ENCODE measurements at places on chromosomes 3 and 15.

DNA sequence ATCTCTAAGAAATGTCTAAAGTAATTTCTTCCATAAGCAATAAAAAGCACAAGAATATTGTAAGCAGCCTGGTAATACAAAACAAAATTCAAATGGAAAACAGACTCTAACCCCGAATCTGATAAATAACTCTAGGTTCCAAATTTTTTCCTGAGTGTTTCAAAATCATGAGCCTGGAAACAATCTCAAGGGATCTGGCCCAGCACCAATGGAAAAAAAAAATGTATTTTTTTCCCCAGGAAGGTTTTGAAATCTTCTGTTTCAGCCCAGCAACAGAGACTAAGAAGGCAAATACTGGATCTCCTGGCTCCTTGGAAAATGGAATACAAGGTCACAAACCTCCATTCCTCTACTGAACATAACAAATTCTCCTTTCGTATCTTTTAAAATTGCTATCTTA, 13.0 kb downstream of the TBC1D2B start:
- DNase-seq: no peak

- no peak for DNase-seq
Measured at GRCh38 chr15:48887144-48887543, 9.2 kb downstream of the EID1 start.

GRCh38 chr3:140152851-140153639, 218.1 kb downstream of the CLSTN2 start:
- no peak for DNase-seq

- DNase-seq: no peak
Measured at GRCh38 chr3:133881939-133882825, 13.5 kb downstream of the RAB6B start.

DNA sequence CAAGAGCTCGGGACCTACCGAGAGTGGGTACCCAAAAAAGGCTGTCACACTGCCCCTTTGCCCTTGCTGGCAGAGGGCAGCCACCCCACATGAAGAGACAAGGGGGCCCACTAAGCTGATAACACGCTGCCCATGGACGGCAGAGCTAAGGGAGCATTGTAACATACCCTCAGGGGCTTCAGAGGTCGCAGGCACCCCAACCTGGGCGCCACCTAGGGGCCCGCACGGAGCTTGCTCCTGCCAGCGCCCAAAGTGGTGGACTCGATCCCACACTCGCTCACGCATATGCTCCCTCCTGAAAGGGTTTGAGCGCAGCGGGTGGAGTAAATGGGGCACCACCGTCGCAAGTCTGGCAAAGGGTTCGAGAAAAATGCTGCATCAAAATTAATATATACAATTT, 975.4 kb downstream of the ZPLD1 start:
- no peak for DNase-seq

DNA sequence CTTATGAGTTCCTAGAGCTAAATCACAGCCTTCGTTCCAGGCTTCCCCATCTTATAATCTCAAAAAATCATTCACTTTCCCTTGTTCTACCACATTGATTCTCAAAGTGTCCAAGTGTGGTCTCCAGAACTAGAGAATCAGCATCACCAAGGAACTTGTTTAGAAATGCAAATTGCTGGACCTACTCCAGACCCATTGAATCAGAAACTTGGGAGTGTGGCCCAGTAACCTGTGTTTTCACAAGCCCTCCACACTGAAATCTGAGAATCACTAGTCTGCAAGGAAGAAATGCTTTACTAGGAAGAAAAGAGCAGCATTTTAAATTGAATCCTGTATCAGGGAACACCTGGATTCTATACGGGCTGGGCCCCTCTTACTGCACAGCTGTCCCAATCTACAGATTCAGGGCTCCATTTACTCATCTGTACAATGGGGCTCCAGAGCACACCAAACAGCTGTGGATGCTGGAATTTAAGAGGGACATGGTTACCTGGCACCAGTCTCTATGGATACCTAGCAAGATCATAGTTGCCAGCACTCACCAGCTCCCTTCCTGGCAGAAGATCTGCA, 3.9 kb downstream of the MEGF11 start:
- no peak for DNase-seq

- DNase-seq: no peak
Measured at GRCh38 chr3:186258968-186259367, 103.1 kb downstream of the DGKG start.

DNA sequence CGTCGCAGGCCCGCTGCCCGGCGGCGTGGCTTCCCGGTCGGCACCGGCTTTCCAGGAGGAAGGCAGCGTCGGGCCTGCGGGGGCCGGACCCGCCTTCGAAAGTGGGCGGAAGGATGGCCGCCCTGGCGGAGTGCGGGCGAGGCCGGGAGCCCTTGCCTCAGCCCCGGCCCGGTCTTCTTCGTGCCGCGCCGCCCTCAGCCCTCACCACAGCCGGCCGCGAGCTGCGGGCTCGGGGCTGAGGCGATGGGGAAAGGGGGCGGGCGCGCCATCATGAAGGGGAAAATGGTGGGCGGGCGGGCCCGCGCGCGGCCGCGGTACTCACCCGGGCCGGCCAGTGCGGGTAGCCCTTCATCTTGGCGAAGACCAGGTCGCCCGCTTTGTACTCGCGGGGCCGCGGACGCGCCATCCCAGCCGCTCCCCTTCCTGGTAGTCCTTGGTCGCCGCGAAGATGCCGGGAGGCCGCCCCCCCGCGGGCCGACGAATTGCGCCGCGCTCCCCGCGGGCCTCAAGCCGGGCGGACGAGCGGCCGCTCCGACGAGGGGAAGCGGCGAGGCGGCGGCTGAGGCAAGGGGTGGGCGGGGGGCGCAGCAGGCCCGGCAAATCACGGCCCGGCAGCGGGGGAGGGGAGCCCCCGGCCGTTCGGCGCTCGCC, 489 bp downstream of the HDGFL3 start:
- DNase-seq: no peak

- DNase-seq: no peak
Measured at GRCh38 chr15:58065445-58066041, at the start of gene ALDH1A2. TSS of gene ALDH1A2 (minus strand) at chr15:58065711. CDS start at chr15:58065650, 61 bp downstream.

DNA sequence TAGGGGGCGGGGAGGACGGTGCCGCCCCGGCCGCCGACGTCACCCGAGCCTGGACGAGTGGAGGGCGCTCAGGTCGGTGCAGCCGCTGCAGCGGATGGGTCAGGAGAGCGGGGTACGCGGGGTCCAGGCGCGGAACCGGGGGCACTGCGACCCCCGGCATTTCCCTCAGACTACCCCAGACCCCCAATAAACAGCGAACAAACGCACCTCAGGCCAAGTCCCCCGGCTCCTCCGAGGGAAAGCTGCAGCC, 78.9 kb downstream of the IQSEC1 start:
- DNase-seq: no peak

DNA sequence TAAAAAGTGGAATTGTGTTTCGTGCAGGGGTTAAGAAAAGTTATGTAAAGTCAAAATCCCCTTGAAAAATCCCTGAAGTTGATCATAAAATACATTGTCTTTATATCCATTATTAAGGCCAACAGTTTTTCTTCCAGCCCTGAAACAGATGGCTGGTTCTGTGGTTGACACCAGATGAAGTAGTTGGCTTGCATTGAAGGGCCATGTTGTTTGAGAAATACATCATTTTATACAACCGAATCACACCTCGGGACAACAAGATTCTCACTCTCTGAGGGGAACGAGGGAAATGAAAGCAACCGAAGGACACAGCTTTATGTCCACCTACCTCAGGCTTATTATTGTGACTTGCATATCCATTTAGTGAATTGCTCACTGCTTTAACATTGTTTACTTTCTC, 126.0 kb upstream of the MITF start:
- no peak for DNase-seq

DNA sequence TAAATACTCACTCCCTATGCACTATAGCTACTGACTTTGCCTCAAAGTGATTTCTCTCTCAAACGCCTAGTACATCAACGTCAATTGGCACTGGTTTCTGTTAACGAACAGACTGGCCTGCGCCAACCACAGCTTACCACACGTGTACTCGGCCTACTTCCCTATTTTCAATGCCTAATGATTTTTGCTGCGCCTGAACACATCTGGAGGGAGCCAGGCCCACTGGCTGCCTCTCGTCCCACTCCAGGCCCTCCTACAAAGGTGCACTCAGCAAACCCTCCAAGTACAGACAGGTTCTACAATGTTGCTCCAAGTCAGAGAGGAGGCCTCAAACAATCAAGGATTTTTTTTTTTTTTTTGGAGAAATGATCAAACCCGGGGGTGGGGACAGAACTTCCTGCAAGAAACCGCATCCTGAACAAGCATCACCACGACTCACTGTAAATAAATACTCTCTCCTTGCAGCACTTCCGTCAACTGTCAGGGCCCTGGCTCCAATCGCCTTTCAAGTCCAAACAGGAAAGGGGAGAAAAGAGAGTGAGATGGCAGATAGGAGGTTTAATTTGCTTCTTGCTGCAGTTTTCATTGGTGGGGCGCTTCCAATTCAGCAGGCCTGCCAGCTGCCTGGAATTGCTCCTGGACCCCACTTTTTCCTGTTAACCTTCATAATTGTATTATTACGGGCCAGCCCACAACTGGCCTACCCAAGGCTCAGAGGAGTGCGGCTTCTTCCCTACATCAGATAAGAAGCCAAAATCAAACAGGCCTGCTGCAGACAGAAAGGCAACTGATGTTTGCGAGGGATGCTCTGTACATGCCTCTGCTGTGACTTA, 139.3 kb downstream of the FOXP1 start:
- DNase-seq: peak; percentile 53

DNA sequence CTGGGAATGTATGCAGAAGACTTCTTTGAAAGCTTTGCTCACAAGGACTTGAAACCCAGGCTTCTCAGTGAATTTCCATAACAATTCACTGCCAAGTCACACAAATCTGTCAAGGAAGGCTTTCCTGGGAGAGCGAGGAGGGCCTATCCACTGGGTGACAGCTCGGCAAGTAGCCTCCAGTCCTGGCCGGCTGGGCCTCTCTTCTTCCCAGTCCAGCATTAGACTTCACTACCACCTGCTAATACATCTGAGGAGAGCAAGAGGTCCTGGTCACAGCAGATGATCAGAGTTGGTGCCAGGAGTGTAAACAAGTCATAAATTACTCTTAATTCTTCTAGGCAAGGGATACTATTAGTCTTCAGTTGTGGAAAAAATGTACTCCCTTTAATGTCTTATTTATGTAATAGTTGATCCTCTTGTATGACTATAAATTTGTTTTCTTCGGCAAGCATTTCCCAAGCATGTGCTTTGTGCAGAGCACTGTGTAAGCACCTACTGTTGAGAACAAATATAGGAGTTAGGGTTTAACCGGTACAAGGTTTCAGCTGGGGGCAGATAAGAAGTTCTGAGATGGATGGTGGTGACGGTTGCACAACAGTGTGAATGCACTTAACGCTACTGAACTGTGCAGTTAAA, 162.9 kb downstream of the VGLL4 start:
- no peak for DNase-seq

DNA sequence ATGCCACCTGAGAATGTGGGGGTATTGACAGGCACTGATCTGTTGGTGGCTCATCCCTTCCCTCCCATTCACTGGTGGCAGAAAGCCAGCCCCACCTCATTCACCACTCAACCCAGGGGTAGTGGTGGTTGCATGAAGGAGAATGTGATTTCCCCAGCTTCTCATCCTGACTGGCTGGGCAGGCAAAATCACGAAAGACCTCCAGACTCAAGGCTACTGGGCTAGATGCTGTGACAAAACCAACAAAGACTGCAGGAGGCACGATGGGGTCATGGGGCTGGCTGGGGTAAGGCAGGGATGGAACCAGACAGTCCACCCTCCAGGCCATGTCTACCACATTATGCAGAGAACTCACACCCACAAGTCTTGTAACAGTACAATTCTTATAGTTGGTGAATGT, 33.9 kb downstream of the FSTL1 start:
- no peak for DNase-seq

GRCh38 chr15:60358935-60359682, 38.7 kb downstream of the ANXA2 start:
- no peak for DNase-seq

DNA sequence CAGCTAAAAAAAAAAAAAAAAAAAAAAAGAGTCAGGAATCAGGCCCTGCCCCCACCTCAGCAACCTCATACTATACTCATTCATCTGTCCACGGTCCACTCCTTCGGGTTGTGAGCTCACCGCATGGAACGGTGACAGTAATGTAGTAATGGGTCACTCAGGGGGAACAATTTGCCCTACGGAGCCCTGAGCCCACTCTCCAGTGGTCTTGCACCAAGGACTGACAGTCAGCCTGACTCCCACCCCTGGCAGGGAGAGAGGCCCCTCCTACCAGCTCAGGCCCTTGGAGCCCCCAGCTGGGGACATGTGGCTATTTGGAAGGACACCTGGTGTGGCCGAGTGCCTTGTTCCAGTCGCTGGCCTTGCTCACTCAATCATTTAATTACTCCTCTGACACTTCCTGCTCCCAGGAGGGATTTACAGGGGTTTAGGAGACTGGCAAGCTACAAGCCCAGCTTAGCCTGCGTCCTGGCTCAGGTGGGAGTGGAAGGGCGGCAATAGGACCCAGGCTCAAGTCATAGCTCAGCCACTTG, 19.9 kb upstream of the CACNA2D2 start:
- no peak for DNase-seq

- DNase-seq: no peak
Measured at GRCh38 chr3:98892263-98892662, 9.2 kb downstream of the DCBLD2 start.
